ENCODE measurements at places on chromosomes 16 and 17.

- DNase-seq: no peak
These were observed 26.8 kb downstream of the BRIP1 start for GRCh38 chr17:61836266-61837174.

DNA sequence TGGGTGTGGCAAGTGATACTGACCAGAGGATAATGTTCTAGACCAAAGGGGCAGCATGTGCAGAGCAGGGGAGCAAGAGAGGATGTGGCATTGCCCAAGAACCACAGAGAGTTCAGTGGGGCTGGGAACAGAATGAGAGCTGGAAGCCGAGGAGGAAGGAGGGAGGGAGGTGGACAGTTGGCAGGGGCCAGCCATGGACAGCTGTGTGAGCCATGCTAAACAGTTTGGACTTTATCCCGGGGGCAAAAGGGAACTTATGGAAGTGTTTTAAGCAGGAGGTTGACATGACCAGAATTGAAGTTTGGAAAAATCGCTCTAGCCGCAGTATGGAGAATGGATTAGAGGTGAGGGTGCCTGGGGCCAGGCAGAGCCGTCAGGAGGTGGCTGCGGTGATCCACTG lies 29.4 kb upstream of the TMEM132E start:
- DNase-seq: no peak

DNA sequence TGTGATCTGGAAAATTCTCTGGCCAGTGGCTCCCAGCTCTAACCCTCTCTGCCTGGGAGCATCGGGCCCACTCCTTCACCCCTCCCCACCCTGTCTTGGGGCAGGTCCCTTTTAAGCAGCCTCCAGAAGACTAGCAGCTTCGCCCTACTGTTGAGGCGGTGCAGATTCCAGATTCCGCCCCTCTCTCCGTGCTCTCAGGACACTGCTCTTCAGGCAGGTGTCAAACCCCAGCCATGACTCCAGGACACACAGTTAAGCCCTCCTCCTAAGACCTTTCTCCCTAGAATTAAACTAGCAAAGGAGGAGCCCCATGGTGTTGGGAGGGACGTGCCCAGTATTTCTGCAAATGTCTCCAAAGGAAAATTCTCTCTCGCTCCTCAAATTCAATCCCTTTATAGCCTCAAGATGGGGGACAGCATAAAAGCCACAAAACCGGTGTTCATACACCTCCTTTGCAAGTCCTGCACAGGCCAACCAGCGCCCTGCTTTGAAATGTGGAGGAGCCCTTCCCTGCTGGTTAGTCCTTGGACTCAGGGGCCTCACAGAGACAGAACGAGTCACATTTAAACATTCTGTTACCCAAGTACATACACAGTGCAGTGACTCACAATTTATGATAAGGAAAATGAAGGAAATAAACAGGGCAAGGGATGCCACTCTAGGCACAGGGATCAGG lies 7.2 kb downstream of the LPO start:
- DNase-seq: no peak

GRCh38 chr16:68707340-68708152 lies 29.5 kb upstream of the CDH1 start:
- peak; percentile 89 for DNase-seq

DNA sequence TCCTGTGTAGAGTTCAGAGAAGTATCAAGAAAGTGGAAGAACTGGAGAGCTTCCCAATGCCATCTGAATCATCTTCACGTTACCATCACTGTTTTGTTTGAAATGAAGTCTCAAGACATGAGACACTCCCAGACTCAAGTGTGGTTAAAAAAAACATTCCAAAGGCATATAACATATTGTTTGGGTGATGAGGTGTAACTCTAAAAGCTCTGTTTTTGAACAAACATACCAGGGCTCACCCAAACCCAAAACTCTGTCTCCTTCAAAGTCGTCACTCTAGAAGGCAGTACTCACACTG lies 6.3 kb upstream of the ZCCHC14 start:
- no peak for DNase-seq

GRCh38 chr16:48914070-48914469 lies 304.1 kb upstream of the N4BP1 start:
- no peak for DNase-seq

DNA sequence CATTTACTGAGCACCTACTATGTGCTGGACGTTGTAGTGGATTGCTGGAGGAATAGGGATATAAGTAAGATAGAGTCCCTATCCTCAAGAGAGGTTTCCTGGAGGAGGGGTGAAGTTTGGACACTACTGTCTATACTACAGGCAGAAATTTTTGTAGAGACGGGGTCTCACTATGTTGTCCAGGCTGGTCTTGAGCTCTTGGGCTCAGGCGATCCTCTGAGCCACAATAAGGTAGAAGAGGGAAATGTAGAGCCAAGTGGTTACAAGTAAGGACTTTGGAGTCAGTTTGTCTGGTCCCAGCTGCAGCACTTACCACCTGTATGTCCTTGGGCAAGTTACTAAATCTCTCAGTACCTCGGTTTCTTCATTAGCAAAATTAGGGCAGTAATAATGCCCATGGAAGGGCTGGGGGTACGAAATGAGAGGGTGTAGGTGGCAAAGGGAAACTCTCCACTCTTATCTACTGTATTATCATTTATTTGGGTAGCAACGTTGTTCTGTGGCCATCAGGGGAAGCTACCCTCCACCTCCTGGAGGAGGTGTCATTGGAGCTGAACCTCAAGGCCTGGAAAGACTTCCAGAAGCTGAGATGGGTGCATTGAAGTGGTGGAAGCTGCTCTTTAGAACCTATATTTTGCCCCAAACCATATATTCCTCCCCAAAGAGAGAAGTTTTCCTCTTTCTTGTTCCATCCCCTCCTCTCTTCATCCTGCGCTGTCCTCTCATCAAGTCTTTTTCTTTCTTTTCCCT lies 34.9 kb upstream of the DHX8 start:
- no peak for DNase-seq

DNA sequence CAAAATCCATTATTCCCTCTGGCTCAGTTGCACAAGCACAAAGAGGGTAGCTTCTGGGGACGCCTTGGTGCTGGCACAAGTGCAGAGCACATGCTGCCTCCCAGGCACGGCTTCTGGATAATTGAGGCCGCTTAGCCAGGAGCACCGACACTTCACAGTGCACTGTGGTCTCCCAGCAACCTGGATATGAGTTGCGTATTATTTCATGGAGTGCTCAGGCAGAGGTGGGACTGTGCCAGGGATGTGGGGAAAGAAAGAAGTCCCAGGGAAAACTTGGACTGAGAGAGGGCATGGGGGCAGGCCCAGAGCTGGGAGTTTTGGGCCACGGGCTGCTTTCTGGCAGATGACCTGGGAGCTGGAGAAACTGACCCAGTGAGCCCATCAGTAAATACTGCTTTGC lies 37.5 kb downstream of the MPRIP start:
- no peak for DNase-seq

DNA sequence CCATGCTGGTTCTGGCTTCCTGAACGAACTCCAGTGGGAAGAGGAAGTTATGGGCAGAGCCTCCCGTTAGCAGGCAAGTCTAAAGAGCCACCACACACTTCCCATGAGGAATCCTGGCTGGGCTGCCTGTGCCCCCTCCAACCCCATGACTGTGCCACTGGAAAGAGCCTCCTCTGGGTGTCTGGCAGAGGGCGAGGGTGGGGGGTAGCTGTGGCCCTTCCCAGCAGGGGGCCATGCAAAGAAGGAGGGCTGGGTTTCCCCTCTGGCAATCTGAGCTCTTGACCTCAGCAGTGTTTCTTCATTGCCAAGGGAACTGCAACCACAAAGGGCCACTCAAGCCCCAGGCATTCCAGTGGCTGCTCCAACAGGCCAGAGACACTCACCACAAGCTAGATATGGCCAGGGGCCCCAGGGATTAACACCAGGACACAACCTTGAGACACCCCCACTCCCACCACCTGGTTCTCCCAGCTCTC lies 1.7 kb upstream of the RRAD start:
- DNase-seq: peak; percentile 55

DNA sequence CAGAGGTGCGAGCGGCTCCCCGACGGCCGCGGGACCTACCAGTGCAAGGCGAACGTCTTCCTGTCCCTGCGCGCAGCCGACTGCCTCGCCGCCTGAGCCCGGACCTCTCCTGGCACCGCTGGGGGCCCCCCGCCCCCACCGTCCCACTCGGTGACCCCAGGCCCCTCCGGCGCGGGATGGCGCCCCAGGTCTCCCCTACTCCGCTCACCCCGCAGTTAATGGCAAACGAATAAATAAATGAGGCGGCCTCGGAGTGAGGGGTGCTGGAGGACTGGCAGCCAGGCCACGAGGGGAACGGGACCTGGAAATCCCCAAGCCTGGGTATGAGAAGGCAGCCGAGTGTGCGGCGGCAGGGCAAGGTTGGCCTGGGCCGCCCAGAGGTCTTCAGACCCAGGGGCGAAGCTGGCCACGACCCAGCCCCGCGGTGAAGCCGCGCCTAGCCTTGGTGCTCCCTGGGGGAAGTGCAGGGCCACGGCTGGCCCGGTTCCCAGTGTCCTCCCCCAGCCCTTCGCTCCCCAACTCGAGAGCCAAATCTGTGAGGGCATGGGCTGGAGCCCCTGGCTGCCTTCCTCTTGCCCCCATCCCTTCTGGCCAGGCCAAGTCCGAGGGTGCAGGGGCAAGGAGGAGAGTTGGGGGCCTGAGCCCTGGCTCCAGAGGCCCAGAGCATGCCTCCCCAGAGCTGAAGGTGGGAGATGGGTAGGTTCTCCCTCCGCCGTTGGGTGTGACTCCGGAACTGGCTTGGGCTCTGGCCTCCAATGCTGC lies 796 bp downstream of the NPB start:
- no peak for DNase-seq

DNA sequence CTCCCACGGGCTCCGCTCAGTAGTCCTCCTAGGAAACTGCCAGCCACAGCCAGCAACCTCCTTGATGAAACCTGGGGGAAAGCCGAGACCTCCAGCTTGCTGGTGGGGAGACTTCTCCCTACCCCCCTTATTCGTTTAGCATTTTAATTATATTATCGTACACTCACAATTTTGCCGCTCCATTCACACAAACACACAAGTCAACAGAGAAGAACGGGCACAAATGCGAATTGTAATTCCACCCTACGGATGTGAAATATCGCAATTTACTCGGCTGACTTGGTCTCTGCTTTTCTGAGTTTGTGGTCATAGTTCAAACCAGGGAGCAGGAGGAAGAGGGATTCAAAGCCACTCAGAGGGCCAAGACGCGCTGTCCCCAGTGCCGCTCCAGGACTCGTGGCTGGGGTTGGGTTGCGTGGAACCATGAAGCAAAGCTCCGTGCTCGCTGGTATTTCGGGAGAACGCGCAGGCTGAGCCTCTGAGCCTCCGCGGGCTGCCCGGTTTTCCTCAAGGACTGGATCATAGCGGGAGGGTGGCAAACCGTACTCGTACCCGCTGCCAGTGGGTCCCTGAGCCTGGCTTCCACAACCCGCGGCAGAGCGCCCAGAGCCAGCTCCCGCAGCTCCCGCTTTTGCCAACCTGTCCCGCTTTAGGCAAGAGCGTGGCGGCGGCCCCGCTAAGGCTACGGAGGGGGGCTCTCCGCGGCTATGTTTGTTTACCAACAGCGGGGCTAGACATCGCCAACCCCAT lies 2.0 kb downstream of the LHX1 start:
- no peak for DNase-seq

DNA sequence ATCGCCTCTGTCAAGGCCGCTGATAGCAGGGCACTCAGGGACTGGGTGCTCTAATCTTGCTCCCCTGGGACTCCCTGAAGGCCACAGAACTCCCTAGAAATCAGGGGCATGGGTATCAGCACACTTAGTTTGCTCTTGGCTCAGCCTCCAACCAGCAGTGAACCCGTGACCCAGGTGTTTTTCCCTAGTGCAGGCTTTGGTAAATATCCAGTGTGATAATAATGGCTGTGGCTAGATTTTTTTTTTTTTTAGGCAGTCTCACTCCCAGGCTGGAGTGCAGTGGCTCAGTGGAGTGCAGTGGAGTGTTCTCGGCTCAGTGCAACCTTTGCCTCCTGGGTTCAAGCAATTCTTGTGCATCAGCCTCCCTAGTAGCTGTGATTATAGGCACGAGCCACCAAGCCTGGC lies 10.3 kb downstream of the NUPR1 start:
- no peak for DNase-seq

GRCh38 chr16:51071326-51071725 lies 79.7 kb downstream of the SALL1 start:
- DNase-seq: no peak

- no peak for DNase-seq
These were observed 1003.2 kb upstream of the GOT2 start for GRCh38 chr16:59737274-59737673.

GRCh38 chr16:12162151-12162985 lies 185.8 kb downstream of the SNX29 start:
- DNase-seq: no peak

GRCh38 chr16:81896902-81897301 lies 114.4 kb downstream of the SDR42E1 start:
- no peak for DNase-seq

- no peak for DNase-seq
These were observed 9.0 kb downstream of the ZNF23 start for GRCh38 chr16:71453036-71453435.

- DNase-seq: no peak
These were observed 4.2 kb downstream of the RPS6KB1 start for GRCh38 chr17:59897090-59897489.

DNA sequence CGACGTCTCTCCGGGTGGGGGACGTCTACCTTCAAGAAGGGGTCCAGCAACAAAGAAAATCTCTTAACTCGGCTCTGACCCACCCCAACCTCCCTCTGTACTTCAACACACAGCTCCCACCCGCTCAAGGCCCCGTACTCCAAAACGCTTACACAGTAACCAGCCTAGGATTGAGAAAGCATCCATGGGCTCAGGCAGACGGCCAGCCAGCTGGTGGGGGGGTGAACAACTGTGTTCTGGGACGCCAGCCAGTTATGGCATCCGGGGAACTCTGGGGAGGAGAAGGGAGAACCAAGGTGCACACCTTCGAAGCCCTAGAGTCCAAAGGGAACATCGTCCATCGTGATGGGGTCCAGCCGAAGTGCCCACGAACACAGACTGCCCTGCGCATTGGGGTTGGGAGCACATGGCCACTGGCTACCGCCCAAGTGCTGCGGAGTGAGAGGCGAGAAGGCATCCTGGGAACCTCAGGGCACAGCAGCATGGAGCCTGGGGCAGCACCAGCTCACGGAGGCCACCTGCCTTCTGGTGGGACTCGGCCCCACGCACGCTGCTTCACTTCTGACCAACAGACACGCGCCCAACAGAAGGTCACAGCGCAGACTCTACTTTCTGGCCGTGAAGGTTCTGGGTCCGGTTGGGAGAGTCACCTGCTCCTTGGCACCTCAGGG lies 14.3 kb downstream of the SLC16A3 start:
- no peak for DNase-seq

- DNase-seq: no peak
These were observed 5.0 kb upstream of the TM4SF5 start for GRCh38 chr17:4766723-4767122.

DNA sequence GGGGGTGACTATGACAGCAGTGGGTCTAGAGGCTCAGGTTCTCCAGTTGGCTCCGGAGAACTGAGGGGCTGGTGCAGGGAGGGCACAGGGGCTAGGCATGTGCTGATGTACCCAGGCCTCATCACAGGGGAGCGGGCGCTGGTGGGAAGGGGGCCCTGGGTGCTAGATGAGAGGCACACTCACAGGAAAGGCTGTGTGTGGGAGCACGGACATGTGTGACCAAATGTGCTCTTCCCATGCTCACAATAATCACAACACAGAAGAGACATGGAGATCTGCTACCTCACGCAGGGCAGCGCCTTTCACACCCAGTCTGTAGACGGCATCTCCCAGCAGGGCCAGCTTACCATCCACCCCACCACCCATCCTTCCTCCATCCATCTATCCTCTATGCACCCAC lies 17.4 kb upstream of the RASD1 start:
- no peak for DNase-seq

Data from ELF-1 (cell line).